ENCODE measurements at places on chromosomes 13 and 19.

DNA sequence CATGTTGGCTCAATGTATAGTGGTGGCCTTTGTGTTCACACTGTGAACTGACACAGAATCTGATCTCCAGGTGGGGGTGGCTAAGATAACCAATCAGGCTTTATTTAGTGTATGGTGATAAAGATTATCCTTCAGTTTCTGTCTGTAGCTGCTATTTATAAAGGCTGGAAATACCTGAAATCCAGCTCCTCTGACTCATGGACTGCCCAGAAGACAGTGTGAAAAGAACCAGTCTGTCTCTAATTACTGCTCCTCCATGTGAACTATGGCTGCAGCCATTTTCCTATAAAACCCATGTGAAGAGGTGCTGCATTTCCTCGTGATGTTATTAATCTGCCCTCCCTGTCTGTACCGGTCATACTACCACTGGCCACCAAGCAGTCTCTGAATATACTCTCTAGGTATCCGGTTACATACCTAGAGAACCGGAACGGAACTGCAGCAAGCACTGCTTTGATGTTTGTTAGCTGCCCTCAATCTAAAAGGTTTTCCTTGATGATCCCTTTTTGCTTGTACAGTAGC is 238.0 kb downstream of the LHFPL6 start:
- no peak for DNase-seq

GRCh38 chr19:50705422-50706019 is 14.1 kb downstream of the SHANK1 start:
- peak; percentile 49 for DNase-seq

DNA sequence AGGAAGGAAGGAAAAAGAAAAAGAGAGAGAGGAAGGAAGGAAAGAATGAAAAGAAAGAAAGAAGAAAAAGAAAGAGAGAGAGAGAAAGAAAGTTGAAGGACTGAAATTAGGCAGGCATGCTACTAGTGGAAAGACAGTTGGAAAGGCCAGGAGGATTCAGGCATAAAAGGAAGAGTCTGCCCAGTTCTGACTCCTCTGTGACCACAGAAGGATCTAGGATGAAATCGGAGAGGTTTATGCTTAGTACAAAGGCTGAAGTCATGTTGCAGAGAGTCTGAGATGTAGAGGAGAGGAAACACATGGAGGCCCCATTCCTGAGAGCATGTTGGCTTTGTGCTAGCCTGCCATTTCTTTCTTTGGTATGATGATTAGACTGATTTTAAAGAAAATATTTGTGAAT is 246.5 kb upstream of the ARGLU1 start:
- DNase-seq = no peak

DNA sequence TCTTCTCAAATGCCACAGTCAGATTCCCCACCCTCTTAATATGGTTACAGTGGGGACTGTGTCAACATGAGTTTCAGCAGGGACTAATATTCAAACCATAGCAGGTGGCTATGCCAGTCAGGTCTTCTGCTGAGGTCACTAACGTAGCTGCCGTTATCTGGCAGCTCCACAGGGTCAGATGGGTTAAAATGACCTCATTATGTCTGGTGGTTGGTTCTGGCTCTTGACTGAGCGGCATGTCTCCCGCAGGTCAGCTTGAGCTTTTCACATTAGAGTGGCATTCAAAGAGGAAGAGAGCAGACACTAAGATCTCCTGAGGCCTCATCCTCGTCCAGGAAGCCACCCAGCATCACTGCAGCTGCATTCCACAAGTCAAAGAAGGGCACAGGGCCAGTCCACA is 21.4 kb upstream of the IPO5 start:
- DNase-seq = no peak

- no peak for DNase-seq
These were observed 25.6 kb downstream of the TMEM255B start for GRCh38 chr13:113784645-113785024.

- peak; percentile 54 for DNase-seq
These were observed 43.8 kb downstream of the DCT start for GRCh38 chr13:94435604-94436226.

DNA sequence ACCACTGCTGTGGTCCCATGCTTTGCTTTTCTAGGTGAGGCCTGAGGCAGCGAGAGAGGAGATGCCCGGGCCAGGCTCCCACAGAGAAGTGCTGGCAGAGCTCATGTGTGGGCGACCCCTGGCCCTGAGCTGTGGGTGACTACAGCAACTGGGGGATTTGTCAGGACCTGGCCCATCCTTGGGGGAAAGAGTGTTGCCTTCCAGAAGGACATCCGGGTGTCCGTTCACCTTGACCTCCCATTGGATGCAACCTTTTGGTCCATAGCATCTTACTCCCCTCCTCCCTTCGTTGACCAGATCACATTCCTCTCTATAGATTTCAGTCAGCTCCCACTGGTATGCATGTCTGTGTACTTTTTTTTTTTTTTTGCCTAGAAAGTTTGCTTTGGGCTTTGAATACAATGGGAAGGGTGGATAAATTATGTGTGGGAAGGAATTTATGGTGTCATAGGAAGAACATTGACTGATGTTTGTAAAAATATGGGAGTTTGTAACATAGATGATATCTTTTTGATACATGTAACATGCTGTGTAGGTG is 84.2 kb upstream of the RNF113B start:
- no peak for DNase-seq

- no peak for DNase-seq
These were observed 101.2 kb downstream of the WASF3 start for GRCh38 chr13:26658448-26659385.

DNA sequence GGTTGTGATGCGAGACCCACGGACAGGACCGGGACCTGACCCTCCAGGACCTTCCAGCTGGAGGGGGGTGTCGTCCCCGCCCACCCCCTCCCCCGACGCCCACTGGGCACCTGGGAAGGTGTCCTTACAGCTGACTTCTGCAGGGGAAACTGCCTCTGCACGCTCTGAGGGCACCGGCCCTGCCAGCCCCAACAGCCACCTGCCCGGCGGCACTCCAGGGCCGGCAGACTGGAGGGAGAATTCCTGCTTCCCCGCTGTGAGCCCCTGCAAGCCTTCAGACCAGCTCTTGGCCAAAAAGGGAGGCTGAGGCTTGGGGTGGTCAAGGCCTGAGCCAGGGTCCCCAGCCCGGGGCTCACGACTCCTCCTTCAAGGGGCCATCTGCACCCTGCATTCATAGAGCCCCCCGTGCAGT is 1.2 kb downstream of the CNN2 start:
- DNase-seq = no peak

DNA sequence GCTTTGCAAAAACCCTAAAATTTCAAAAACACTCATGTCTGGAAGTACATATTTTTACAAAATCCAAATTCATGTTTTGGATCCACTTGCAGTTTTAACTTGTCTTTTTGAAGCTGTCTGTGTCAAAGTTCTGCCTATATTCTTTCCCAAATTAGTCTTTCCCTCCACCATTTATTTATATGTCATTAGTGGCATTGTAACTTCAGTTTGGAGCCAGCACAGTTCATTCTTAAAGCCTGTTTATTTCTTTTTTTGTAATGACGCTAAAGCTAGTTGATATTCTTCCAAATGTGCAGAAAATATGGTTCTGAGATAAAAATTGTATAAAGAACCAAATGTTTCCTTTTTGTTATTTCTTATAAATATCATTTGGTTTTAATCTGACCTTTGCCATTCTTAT is 2039.3 kb downstream of the OLFM4 start:
- no peak for DNase-seq

DNA sequence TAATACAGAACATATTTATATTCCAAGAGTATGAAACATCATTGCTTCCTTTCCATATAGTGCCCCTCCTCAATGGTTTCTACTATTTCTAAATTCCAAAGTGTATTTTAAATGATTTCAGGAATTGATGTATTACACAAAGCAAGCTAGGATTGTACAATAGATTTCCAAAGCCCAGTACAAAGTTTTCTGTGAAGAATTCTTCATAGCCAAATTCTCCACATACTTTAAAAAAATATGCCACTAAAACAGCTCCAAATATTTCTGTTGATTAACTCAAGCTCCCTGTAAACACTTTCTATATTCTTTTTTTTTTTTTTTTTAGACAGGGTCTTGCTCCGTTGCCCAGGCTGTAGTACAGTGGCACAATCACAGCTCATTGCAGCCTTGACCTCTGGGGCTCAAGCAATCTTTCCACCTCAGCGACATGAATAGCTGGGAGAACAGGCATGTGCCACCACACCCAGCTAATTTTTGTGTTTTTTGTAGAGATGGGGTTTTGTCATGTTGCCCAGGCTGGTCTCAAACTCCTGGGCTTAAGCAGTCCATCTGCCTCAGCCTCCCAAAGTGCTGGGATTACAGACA is 50.6 kb downstream of the ELF1 start:
- no peak for DNase-seq

DNA sequence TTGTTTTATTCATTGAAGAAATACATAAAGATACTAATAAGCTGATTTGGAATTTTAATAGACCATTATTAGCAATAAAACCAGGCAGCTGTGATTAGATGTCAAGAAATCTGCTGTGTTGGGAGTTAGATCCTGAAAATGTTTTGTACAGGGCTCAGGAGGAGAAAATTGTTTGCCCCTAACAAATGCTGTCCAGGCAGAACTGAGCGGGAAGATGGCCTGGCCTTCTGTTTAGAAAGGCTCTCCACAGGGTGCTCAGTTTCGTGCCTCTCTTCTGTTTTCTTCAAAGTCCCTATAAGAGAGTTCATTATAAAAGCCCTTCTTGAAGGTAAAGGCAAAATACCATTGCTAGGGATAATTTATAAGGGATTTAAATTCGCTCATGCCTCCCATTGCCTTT is 64.1 kb downstream of the ERCC5 start:
- DNase-seq = no peak

DNA sequence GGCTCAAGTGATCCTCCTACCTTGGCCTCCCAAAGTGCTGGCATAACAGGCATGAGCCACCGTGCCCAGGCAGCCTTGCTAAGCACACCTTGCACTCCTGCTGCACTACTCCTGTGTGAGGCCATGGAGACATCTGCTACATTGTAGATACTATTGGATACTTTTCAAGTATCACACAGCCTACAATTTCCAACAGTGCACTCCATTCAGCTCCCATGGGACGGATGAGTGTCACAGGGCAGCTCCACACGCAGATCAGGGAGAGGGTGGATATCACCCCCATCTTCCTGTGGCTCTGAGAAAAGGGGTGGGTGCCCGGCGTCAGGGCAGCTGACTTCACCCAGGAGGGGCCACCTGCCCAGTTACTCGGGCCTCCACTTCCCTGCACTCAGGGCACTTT is 39.1 kb upstream of the CCNE1 start:
- DNase-seq = no peak

- peak; percentile 56 for DNase-seq
These were observed 2.9 kb downstream of the HTR2A start for GRCh38 chr13:46893798-46894560.

- DNase-seq = no peak
These were observed 125.3 kb downstream of the KATNAL1 start for GRCh38 chr13:30181888-30182651.

DNA sequence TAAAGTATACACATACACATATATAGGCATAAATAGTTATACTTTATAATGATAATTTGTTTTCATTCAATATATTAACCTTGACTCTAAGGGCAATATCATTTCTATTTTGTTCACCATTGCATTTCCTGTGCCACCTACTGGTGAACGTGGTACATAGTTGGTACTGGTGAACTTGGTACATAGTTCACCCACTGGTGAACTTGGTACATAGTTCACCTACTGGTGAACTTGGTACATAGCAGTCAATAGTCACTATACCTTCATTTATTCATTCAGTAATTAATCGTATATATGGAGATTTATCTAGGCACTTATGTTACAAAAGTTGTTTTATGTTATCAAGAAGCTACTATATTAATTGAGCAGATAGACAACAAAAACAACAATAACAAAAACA is 172.6 kb upstream of the ATXN8OS start:
- DNase-seq = no peak

- no peak for DNase-seq
These were observed 10.0 kb upstream of the VWA8 start for GRCh38 chr13:41970918-41971317.

- peak; percentile 72 for DNase-seq
These were observed 6.9 kb downstream of the PEAK3 start for GRCh38 chr19:2274931-2275535.

- DNase-seq = peak; percentile 25
These were observed 509 bp downstream of the TPP2 start for GRCh38 chr13:102597029-102597961.

- DNase-seq = no peak
These were observed 673 bp downstream of the ZNF486 start for GRCh38 chr19:20167651-20168122.

GRCh38 chr13:84994582-84994981 is 804.6 kb downstream of the SLITRK6 start:
- DNase-seq = no peak

DNA sequence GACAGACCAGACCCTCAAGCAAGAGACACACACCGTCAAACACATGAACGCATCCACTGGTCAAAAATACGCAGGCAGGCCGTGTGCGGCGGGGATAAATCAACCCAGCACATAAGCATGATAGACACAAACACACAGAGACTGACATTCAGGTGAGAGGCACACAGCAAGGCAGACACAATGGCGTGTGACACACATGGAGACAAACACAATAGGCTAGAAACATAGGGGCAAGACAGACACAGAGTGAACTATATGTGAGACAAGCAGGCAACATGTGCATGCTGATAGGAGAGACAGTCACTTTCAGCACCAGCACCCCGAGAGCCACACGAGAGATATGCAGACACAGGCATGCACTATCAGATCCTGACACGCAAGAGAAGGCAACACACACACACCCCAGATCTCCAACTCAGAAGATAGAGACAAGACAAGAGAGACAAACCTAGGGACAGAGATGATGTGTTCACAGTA is 6.9 kb upstream of the JUNB start:
- DNase-seq = no peak

DNA sequence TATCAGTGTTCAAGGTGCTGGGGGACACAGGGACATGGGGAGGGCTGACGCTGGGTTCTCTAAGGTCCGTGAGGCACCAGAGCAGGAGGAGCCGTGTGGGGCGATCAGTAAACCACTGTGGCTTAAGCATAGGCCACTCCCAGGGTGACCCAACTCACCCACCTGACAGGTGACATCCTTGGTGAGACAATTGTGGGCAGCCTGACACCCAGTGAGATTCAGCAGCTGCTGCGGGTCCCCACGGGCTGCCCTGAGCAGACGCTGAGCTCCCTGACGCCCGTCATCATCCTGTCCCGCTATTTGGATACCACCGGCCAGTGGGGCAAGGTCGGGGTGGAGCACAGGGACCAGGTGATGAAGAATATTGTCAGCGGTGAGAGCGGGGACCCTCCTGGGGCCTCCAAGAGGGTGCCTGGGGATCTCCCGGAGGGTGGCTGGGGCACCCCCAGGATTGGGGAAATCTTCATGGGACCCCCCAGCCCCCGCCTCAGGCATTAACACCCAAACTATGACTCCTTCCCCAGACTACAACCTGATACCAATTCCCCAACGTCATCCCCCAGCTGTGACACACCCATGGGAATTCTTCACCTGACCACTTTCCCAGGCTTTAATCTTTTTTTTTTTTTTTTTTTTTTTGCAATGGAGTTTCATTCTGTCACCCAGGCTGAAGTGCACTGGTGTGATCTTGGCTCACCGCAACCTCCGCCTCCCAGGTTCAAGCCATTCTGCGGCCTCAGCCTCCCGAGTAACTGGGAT is 33.3 kb upstream of the SHFL start:
- no peak for DNase-seq

- no peak for DNase-seq
These were observed 159.1 kb downstream of the DLEU7 start for GRCh38 chr13:50684366-50684765.

- no peak for DNase-seq
These were observed 279.9 kb downstream of the UQCRFS1 start for GRCh38 chr19:28933039-28933438.

- peak; percentile 4 for DNase-seq
These were observed 651 bp upstream of the POLR1D start for GRCh38 chr13:27621116-27621365.

- no peak for DNase-seq
These were observed 239.4 kb downstream of the DCLK1 start for GRCh38 chr13:35891507-35892441.
